GM12865 (cell line): ENCODE measurements at places on chromosomes 13 and 19.
A peak's percentile ranks its signal among the peaks of the same experiment; 100 is the strongest.

- peak; percentile 53 for DNase-seq
These were observed 696 bp upstream of the ERFL start for GRCh38 chr19:41928754-41929535.

DNA sequence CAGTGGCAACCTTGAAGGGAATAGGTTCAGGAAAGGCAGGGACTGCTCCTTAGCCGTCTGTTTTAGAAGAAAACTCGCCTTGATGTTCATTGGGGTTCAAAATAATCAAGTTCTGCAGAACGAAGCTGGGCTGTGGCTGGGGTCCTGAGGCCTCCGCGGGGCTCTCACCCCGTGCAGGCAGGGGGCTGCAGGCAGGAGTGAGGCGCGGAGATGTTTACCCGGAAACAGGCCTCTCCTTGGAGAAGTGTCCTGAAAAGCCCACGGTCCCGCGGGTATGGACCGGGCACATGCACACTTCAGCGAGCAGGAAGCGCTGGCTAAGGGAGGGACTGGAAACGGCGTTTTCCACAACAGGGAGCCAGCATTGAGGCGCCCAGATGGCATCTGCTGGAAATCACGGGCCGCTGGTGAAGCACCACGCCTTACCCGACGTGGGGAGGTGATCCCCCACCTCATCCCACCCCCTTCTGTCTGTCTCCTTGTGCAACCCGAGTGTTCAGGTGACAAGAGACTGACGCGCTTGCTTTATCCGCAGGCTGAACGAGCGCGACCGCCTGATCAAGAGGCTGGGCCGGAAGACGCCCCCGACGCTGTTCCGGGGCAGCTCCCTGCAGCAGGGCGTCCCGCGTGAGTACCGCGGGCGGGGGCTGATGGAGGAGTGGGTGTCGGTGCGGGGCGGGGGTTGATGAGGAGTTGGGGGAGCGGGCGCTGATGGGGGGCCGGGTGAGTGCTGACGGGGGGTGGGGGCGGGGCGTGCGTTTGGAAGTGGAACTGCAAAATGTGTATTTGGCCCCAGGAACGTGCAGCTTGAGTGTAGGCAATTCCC lies 39.6 kb downstream of the SHISA2 start:
- DNase-seq, result no peak

DNA sequence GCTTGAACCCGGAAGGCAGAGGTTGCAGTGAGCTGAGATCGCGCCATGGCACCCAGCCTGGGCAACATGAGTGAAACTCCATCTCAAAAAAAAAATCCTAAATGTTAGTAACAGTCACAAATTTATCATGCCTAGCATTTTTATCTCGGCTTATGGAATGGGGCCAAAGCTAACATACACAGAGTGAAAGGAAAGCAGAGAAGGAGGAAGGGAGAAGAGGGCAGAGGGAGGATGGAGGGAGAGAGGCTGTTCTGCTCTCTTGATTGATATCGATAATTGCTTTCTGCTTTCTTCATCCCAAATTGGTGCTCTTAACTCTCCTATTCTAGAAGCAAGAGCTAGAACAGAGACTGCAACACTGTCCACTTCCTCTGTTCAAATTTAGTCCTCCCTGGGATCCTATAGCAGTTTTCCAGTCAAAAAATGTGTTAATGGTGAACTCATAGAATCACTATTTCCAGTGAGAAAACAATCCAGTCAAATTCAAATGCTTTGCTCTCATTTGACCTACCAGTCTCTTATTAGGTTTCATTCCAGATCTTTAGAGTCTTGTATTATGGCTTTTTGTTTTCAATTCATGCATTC lies 15.8 kb upstream of the TUBGCP3 start:
- DNase-seq, result no peak

GRCh38 chr13:29754473-29754806 lies 96.0 kb downstream of the UBL3 start:
- no peak for DNase-seq

DNA sequence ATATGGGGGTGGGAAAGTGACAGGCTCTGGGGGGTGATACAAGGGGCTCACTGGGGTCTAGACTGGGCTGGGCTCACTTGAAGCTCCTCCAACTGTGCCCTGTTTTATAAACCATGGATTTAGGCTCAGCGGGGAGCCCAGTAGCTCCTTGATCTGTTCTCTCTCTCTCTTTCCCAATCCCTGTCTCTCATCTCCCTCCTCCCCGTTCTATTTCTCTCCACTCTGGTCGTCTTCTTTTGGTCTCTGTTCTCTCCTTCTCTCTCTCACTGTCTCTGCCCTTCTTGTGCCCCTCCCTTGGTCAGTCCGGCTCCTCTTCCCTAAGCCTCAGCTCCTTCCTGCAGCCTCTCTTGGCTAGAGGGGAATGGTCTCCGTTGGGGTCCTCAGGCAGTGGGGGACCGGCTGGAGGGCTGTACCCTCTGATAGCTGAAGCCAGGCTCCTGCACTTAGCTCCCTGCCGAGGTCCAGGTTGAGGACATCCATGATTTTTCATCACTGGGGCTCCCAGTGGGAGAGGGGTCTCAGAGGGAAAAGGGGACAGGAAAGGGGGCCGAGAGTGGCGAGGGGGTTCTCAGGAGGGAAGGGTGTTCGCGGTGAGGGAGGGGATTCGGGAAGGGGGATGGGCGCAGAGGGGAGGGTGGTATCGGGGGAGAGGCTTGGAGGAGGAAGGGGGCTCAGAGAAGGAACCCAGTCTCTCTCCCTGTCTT lies 8.5 kb downstream of the UNC13A start:
- no peak for DNase-seq

GRCh38 chr13:42969565-42970172 lies 22.4 kb downstream of the EPSTI1 start:
- DNase-seq, result peak; percentile 80

GRCh38 chr19:32241932-32242710 lies 103.3 kb upstream of the ZNF507 start:
- no peak for DNase-seq

DNA sequence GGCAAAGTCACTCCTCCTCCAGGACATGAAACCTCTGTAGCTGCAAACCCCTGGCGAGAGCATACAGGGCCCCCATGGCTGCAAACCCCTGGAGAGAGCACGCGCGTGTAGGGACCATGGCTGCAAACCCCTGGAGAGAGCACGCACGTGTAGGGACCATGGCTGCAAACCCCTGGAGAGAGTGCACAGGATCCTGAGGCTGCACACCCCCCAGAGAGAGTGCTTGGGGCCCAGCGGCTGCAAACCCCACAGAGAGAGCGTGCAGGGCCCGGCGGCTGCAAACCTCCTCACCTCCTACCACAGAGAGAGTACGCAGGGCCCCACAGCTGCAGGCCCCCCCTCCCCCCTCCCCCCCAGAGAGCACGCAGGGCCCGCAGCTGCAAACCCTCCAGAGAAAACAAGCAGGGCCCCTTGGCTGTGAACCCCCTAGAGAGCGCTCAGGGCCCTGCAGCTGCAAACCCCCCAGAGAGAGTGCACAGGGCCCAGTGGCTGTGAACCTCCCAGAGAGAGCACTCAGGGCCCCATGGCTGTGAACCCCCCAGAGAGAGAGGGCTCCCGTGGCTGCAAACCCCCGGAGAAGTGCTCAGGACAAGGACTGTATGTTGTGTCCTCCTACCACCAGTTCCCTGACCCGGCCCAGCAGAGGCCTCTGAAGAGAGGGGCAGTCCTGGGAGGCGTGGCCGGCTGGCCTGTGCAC lies 7.3 kb downstream of the ADPRHL1 start:
- DNase-seq, result peak; percentile 82

DNA sequence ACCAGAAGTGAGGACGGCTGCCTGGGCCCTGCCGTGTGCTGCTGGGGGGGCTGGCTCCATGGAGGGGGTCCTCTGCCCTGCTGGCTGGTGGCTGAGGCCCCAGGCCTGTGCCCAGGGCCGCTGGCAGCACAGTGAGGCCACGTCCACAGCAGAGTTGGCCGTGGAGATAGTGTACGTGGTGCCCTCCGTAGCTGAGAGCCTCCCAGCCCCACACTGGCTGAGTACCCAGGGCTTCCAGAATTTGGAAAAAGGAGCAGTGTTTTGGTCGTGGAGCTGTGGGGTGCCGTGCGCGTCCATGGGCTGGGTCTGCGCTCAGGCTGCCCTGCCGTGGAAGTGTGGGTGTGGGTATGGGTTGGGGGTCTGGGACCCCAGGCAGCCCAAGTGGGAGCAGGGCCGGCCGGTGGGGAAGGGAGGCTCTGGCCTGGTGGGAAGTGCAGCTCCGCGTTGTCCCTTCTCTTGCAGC lies 5.9 kb downstream of the PTBP1 start:
- DNase-seq, result no peak

DNA sequence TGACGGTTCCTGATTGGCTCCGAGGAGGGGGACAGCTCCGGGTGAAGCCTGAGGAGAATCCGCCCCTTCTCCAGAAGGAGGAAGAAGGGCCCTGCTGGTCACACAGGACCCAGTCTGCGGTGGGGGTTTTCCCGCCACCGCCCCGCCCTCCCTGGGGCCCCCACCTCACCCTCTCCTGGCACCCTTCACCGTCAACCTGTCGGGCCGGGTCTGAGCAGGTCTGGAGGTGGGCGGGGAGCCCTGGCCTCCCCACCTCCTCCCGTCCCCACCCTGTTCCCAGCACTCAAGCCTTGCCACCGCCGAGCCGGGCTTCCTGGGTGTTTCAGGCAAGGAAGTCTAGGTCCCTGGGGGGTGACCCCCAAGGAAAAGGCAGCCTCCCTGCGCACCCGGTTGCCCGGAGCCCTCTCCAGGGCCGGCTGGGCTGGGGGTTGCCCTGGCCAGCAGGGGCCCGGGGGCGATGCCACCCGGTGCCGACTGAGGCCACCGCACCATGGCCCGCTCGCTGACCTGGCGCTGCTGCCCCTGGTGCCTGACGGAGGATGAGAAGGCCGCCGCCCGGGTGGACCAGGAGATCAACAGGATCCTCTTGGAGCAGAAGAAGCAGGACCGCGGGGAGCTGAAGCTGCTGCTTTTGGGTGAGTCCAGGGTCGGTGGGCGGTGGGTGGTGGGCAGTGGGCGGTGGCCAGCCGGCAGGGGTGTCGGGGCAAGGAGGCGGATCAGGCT lies at the start of gene GNA15:
Gene GNA15, plus strand, starts transcription at position 73 of the 723 bp plus-strand sequence. Its CDS starts 418 bp downstream, at position 491.
- DNase-seq, result peak; percentile 34

GRCh38 chr13:33512880-33513554 lies 227.5 kb upstream of the STARD13 start:
- DNase-seq, result no peak

- DNase-seq, result no peak
These were observed 45.3 kb downstream of the CERS4 start for GRCh38 chr19:8254286-8255001.

GRCh38 chr19:46924874-46925547 lies 64.2 kb downstream of the ARHGAP35 start:
- DNase-seq, result peak; percentile 65

DNA sequence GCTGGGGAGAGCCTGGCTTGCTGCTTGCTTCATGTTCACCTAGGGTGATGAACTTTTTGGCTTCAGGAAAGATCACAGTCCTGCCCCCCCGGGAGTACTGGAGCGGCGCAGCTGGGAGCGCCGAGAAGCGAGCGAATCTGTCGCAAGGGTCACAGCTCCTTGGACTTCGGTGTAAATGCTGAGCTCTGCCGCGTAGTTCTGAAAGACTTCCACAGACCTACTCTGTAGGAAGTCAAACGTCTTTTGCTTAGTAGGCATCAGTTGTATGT lies 2.7 kb downstream of the ING1 start:
- DNase-seq, result peak; percentile 40

- DNase-seq, result no peak
These were observed 71.9 kb downstream of the LRCH1 start for GRCh38 chr13:46624821-46625220.

DNA sequence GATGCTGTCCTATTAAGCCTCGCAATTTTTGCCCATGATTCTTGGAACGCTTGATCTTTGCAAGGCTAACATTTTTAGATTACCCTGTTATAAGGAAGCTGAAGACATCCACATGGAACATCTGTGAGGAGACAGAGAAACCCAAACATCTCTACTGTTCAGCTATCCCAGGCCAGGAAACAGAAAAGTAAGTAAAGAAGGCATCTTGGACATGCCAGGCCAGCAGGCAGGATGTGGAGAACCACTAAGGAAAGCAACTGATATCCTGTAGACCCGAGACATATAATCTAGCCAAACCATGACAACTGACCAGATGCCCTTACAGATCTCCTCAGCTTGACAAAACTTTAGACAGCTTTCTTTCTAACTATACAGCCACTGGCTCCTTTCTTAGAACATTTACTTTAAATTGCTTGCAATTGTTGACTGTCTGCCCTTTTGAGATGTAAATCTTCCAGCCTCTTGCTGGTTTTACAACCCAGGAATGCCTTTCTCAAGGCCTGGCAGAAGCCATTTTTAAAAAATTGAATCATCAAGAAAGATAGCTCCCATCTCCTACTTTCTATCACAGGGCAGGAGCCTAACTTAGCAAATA lies 255.8 kb upstream of the DACH1 start:
- no peak for DNase-seq

DNA sequence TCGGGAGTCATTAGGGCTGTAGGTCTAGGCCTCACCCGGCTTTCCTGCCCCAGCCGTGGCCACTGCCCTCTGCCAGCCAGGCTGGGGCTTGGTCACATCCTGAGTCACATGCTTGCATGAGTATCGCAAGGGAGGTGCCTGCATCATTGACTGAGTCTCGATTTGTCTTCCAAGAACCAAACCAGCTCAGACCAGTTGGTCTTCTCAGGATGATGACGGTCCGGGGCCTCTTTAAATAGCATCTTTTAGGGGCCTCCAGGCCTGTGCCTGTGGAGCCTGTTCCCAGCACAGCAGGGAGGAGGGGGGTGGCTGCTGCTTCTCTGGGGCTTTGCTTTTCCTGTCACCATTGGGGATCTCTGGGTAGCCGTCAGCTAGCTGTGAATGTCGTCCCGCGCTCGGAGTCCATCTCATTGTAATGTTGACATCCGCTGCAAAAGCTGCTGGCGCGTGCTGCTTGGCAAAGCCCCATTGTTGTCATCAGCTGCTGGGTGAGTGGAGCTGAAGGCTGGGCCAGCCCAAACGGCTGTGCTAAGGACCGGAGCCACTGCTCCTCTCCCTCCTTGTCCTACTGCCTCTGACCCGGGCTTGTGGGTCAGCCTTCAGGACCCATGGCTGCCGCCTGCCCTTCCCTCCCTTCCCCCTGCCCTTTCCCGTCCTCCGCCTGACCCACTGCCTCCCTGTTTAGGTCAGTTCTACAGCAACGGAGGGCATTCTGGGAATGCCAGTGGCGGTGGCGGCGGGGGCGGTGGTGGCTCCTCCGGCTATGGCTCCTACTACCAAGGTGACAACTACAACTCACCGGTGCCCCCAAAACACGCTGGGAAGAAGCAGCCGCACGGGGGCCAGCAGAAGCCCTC lies 14.3 kb upstream of the QTRT1 start:
- DNase-seq, result no peak

DNA sequence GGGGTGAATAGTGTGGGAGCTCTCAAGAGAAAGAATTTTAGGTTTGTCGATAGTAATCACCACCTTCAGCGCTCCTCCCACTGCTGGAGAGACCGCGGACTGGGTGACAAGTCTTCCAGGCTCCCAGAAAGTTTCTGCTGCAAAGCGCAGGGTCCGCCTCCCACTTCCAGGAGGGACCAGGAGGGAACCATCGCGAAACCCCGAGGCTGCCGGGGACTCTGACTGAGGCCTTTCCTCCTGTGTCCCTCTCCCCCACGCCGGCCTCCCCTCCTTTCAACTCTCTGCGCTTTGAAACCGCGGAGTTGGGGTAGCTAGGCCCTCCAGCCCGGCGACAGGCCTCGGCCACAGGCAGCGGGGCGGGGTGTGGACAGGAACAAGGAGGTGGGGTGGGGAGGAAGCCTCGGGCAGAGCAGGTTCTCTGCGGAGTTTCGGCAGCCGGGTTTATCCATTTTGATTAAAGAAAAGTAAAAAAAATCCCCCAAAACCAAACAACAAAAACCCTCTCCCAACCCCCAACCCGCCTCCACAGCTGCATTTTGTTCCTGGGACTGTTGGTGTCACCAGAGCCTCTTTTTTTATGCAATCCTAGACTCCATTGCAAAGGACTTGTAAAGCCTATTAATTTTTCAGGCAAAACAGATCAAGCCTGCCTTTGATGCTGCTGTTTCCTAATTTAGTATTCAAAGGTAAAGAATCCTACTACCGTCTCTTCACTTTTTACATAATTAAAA lies 157.2 kb downstream of the TM9SF2 start:
- DNase-seq, result peak; percentile 61
